ENCODE measurements at places on chromosomes 3 and 15.

DNA sequence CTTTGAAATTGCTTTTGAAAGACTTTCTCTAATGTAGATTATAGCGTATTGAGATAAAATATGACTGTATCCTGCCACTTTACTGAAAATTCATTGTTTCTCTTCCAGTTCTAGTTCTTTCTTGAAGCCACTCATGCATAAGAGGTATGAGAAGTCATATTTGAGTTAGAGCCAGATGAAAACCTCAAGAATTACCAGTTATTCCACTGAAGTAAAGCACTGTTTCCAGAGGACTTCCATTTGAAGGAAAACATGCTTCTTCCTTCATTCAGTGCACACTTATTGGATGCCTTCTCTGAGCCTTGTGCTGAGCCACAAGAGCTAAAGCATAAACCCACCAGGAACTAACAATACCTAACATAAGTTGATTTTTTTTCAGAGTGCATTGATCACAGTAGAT is 513.4 kb downstream of the ZNF385D start:
- no peak for DNase-seq

- DNase-seq = no peak
These were observed 487.7 kb upstream of the RASGRP1 start for GRCh38 chr15:39052323-39052705.

DNA sequence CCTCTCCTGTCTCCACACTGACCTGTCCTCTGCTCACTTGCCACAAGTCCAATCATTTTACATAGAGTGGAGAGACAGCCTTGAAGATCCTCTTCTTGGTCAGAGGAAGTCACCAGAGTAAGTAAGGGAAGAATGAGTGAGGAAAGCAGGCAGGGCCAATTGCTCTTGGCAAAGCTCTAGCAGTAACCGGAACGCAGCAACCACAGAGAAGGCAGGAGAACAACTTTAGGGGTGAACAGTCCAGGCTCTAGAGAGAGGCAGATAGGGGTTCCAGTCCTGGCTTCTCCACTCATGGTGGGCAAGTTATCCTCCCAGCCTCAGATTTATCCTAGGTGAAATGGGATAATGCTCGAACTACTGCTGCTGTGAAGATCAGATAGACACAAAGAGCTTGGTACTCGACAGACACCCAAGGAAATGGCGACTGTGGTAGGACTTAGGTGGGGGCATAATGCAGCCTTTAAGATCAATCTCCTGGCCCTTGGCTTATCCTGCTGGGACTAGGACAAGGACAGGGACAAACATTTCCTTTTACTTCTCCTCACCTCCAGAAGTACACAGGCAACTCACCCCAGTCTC is 1.2 kb upstream of the ADAMTSL3 start:
- no peak for DNase-seq

DNA sequence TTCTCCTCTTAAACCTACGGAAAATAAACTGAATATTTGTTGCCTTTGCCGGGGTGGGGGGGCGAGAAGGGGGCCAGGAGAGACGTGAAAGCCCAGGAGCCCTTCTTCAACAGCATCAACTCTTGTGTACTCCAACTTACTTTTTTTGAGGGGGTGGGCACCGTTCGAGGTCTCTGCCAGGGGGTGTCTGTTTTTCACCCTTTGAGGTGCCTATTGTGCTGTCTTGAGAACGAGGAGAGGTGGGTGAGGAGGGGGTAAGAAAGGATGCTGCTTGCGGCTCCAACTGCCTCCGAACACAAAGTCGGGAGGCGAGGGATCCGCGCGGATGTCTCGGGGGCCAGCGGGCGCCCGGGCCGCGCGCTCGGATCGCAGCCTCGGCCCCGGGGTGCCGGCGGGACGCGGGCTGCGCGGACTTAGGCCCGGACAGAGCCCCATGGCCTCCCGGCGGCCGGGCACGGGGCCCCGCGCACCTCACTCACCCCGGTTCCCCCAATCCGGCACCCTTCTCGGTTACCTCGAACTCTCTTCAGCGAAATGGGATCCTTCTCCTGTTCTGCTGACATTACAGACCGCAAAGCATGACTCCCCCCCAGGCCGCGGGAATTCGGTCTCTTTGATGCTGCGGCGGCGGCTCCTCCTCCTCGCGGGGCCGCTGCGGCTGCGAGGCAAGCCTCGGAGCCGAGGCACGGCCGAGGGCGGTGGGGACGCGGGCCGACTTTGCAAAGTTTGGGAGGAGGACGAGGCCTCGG is 650 bp downstream of the PYGO1 start:
- no peak for DNase-seq

DNA sequence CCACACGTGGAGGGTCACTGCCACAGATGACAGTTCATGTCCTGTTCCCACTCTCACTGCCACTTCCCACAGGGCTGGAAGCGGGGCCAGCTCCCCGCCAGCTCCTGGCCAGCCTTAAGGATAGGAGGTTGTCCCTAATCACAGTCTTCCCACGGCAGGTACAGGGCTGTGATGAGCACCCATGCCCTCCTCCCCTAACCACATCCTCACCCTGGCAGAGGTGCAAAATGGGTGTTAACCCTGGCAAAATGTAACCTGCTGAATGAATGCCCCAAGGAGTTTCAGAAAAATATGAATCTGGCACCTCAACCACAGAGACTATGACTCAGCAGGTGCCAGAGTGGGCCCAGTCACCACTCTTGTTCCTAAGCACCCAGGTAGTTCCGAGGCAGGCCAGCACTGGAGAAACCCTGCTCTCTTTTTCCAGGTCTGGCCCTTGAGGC is 185.1 kb upstream of the TPM1 start:
- no peak for DNase-seq

DNA sequence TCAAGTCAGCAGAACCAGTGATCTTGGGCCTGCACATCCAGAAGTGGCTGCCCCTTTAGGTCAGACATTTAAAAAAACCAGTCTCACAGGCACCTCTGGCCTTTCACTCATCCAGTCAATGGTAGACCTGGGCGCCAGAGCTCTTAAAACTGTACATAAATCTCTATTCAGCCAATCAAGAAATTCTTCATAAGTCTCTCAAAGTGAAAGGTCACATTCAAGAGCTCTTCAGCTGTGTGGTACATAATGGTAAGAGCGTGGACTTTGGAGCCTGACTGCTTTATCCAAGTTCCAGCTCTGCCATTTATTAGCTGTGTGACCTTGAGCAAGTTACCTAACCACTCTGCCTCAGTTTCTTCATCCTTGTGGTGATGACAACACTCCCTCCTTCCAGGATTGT is 22.3 kb upstream of the MORF4L1 start:
- DNase-seq = no peak

- DNase-seq = no peak
These were observed 1.8 kb downstream of the WWTR1 start for GRCh38 chr3:149655826-149656574.

GRCh38 chr3:127234778-127235177 is 41.8 kb downstream of the PRR23E start:
- no peak for DNase-seq
